ENCODE measurements at places on chromosomes 5 and 9. TPM values are rescaled to one million over a fixed set of nuclear protein-coding genes. Genes with fewer than 3 reads are reported as not detected.

- no peak overlapping the region for H3K27ac ChIP-seq
- no peaks in the 10 kb centered on the region for H3K36me3 ChIP-seq
- DNase-seq, result no peak
- no peak overlapping the region for H3K4me3 ChIP-seq
- no peaks in the 10 kb centered on the region for H3K4me1 ChIP-seq
Observed at GRCh38 chr5:93126634-93127033, 454.4 kb downstream of the NR2F1-AS1 start.

DNA sequence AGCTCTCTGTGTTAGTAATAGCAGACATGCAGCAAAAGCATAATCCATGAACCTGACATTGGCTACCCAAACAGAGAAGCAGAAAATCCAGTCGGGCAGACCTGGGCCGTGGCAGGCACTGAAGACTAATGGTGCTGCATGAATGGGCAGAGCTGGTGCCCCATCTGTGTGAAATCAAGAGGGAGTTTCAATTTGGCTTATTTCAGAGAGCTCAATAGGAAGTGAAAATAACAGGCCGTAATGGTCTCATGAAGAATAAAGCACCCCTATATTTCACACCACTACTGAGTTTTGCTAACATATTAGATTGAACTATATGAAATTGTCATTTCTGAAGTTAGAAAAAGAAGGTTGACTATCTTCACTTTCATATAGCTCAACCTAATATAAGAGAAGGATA is 149.7 kb downstream of the ENC1 start:
- DNase-seq, result no peak
- peaks cover 12% of the 10 kb centered on the region for H3K27me3 ChIP-seq
- H3K4me3 ChIP-seq, result no peak overlapping the region
- H3K4me1 ChIP-seq, result no peaks in the 10 kb centered on the region
- no peak overlapping the region for H3K27ac ChIP-seq

- H3K4me3 ChIP-seq, result no peak overlapping the region
- DNase-seq, result no peak
- no peaks in the 10 kb centered on the region for H3K27me3 ChIP-seq
- no peak overlapping the region for H3K27ac ChIP-seq
Observed at GRCh38 chr5:53183880-53184279, 74.3 kb upstream of the MOCS2 start.

- no peak overlapping the region for H3K27ac ChIP-seq
- peaks cover 22% of the 10 kb centered on the region for H3K4me1 ChIP-seq
- no peak for DNase-seq
- no peak overlapping the region for H3K4me3 ChIP-seq
Observed at GRCh38 chr5:1513326-1514026, 10.3 kb downstream of the LPCAT1 start.

DNA sequence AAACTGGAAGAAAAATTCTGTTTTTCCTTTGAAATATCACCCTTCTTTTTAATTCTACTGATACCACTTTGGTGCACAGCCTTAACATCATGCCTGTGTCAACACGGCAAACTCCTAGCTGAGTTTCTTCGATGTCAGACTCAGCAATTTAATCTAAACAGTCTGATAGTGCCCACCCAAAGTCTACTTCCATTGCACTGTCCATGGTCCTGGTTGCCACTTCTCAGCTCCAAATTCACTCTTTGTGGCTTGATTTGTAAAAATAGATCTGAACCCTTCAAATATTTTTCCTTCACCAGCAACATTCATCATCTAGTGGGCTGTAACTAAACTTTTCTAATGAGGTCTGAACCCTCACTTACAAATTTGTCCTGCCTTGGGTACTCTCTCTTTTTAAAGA is 107.8 kb downstream of the NUDT12 start:
- H3K4me3 ChIP-seq, result no peak overlapping the region
- H3K4me1 ChIP-seq, result no peaks in the 10 kb centered on the region
- no peak overlapping the region for H3K27ac ChIP-seq
- H3K27me3 ChIP-seq, result peaks cover 9% of the 10 kb centered on the region

The ARL14EPL gene
- total RNA-seq, result not detected

DNA sequence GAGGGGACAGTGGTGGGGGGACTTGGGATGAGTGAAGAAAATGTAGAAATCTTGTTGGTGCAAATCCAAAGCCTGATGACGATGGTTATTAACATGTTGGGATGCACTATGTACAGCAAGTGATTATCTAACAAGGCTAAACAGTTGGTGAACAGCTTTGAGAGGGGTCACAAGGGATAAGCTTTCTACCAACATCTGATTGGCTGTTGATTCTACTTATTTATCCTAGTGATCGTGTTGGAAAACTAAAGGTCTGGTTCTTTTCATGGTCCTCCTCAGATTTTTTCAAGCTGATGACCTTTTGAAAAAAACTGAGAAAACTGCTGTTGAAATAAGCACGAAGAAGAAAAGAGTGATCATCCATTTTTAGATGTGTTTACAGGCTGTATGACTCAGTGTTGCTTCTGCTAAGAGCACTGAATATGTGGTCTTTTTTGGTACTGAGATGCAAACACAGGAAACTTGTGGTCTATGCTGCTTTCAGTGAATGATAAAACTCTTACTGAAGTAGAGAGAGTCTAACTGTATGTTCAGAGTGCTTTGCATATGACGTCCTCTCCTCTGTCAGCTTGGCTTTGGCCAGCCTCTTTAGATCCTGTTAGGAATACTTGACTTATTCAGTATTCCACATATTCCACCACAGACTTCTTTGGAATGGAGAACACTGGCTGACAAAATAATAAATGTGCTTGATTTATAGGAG is 174.8 kb downstream of the SLF1 start:
- H3K27me3 ChIP-seq, result peaks cover 5% of the 10 kb centered on the region
- peaks cover 10% of the 10 kb centered on the region for H3K36me3 ChIP-seq
- peak; percentile 32 for DNase-seq

DNA sequence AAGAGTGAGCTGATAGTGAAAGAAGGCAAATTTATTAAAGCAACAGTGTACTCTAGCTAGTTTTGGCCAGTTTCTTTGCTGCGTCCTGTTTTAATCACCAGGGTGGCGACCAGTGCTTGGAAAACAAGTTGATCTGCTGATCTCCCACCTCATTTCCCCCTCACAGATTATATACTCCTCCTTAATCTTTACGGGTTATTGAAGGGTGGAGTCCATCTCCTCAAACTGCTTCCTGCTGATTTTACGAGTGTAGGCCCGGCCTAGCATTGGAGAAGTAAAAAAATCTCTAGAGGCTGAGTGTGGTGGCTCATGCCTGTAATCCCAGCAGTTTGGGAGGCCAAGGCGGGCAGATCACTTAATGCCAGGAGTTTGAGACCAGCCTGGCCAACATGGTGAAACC is 14.0 kb upstream of the CFAP95 start:
- H3K36me3 ChIP-seq, result no peaks in the 10 kb centered on the region
- H3K4me3 ChIP-seq, result no peak overlapping the region
- H3K27me3 ChIP-seq, result peaks cover 17% of the 10 kb centered on the region
- H3K4me1 ChIP-seq, result peaks cover 11% of the 10 kb centered on the region
- DNase-seq, result no peak

The LOX gene
- 0.10 TPM for total RNA-seq

DNA sequence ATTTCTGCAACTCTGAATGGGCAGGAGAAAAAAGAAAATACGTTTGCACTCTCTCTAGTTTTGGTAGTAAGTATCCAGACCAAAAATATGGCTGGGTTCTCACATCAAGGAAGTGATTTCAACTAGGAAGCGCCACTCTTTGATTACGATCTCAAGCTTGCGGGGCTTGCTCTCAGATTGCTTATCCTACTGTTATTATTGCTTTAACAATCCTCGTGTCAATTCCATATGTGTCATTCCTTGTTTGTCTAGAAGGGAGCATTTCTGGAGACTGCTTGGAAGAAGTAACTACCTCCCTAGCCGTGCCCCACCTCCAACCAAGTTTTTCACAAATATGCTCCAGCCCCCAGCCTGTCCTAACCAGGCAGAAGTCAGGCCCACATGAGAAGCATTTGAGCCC is 3.5 kb downstream of the PRUNE2 start:
- DNase-seq, result no peak
- peaks cover 38% of the 10 kb centered on the region for H3K27me3 ChIP-seq
- no peaks in the 10 kb centered on the region for H3K4me1 ChIP-seq
- H3K4me3 ChIP-seq, result no peak overlapping the region

Data from activated CD4-positive, alpha-beta memory T cell treated with anti-CD3 and anti-CD28 coated beads, Interleukin-2, amount 10 ng/mL, durations not matched to agents 7 days and 5 days (primary cell).